ENCODE measurements at places on chromosomes 6 and 20. TPM values are rescaled to one million over a fixed set of nuclear protein-coding genes. Genes with fewer than 3 reads are reported as not detected.

DNA sequence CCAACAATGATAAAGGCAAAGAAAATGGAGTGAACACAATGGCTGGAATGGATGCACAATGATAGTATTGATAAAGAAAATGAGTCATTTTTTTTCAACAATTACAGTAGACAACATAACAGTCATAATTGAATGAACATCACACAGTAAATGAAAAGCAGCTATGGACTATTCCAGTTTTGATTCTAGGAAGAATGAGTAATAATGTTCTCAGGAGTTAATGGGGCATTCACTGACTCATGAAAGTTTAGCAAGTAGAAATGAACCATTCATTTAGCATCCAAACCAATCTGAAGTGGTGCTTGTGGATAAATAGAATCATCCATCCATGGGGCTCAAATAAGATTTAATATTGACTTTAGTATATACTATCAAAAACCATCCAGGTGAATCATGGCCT lies 1029.5 kb upstream of the GJE1 start:
- H3K27me3 ChIP-seq, result no peaks in the 10 kb centered on the region
- H3K4me3 ChIP-seq, result no peak overlapping the region
- no peaks in the 10 kb centered on the region for H3K36me3 ChIP-seq
- no peak overlapping the region for H3K27ac ChIP-seq

DNA sequence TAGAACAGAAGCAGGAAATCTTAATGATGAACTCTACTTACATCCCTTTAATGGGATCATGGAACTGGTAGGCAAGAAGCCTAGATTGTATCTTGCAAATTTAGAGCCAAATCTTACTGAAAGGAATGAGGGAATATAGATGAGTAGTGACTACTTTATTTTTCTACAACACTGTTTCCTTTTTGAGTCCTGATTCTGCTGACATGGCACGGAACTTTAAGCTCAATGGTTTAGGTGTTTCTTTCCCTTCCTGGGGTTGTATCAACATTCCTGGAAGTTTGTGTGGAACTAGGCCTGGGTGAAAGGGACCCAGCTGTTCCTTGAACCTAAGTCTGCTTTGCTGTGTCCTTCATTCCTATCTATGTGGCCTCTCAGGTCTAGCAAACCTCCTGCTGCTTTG lies 705.3 kb upstream of the FLRT3 start:
- no peaks in the 10 kb centered on the region for H3K4me1 ChIP-seq
- no peak for DNase-seq
- H3K4me3 ChIP-seq, result no peak overlapping the region
- no peaks in the 10 kb centered on the region for H3K36me3 ChIP-seq
- H3K27me3 ChIP-seq, result no peaks in the 10 kb centered on the region

GRCh38 chr6:85680388-85680787 lies 37.7 kb upstream of the SYNCRIP start:
- peaks cover 3% of the 10 kb centered on the region for H3K4me1 ChIP-seq
- no peak for DNase-seq
- H3K27me3 ChIP-seq, result no peaks in the 10 kb centered on the region
- H3K27ac ChIP-seq, result no peak overlapping the region

The TTBK1 gene
- polyA plus RNA-seq, result 3.8 TPM

Measured in large intestine (tissue), 12 donors.